ENCODE measurements at places on chromosomes 7 and 10.

DNA sequence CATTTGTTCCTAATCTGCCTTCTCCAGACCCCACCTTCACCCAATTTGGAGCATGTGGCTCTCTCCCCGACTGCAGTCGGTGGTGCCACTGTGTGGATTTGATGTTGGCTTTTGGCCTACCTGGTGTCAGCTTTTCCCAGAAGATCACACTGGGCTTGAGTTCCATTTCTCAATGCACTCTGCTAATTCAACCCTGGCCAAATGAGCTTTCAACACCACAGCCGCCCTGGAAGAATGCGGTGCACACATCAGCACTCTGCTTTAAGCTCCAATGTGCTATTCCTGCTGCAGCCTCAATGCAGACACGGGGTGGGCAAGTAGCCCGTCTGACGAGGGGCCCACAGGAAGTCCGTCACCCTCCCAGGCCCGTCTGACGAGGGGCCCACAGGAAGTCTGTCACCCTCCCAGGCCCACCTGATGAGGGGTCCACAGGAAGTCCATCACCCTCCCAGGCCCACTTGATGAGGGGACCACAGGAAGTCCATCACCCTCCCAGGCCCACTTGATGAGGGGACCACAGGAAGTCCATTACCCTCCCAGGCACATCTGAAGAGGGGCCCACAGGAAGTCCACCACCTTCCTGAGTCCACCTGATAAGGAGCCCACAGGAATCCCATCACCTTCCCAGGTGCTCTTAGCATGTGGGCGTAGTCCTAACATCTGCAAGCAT is 64.4 kb downstream of the ASB13 start:
- DNase-seq, result no peak

GRCh38 chr7:27389496-27389895 is 146.9 kb downstream of the EVX1 start:
- no peak for DNase-seq

GRCh38 chr10:103569896-103570295 is 76.4 kb downstream of the NEURL1 start:
- DNase-seq, result no peak

DNA sequence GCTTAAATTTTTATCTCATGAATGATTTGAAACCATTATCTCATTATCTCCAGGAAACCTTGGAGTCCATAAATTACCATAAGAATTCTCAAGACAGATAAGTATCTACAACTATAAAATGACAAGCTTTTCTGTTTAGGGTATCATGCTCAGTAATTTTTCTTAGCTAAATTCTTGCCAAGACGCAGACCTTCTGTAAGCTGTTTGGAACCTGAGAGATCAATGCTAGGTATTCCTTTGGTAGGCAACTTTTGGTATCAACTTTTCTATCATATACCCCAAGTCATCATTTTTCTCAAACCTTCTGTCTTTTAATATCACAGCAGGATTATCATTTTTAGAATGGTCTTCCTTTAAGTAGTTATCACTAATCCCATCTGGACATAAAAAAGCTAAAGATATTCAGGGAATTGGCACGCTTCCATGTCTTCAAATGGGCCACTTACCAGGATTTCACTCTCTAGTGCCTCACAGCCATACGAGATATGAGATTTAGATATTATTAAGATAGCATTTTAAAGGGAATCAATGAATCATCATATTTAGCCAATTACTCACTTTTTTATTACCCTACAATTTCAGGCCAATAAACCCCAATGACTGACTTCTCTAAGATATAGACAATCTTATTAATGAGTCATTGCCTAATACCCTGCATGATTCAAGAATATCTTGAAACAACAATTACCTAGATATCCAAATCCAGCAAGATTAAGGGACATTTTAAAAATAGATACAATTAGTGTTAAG is 544.1 kb downstream of the HTR7 start:
- no peak for DNase-seq

DNA sequence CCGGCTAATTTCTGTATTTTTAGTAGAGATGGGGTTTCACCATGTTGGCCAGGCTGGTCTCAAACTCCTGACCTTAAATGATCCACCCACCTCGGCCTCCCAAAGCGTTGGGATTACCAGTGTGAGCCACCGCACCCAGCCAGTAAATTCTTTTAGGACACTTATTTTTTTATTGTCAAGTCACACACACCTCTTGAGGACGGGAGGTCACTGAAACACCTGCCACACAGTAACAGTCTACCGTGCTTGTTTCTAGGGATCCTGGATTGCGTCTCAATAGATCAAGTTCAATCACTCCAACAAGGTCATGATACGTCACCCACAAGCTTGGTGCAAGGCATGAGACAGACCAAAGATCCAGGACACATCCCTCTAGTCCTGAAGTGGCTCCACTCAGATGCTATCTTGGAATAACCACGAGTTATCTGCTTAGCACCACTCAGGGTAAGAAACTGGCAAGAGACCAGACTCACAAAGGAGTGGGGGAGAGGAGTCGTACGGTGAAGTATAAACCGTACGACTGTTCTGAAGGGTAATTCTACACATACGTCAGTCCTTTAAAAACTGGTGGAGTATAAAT is 58.9 kb upstream of the NCAPG2 start:
- DNase-seq, result no peak

- DNase-seq, result no peak
Measured at GRCh38 chr7:128694738-128695137, 22.6 kb downstream of the GARIN1A start.

All from activated CD4-positive, alpha-beta T cell treated with anti-CD3 and anti-CD28 coated beads, Interleukin-2, amount 50 U/mL, for 48 hours (primary cell).